ENCODE measurements at places on chromosomes 16 and 17. TPM values are rescaled to one million over a fixed set of nuclear protein-coding genes. Genes with fewer than 3 reads are reported as not detected.

DNA sequence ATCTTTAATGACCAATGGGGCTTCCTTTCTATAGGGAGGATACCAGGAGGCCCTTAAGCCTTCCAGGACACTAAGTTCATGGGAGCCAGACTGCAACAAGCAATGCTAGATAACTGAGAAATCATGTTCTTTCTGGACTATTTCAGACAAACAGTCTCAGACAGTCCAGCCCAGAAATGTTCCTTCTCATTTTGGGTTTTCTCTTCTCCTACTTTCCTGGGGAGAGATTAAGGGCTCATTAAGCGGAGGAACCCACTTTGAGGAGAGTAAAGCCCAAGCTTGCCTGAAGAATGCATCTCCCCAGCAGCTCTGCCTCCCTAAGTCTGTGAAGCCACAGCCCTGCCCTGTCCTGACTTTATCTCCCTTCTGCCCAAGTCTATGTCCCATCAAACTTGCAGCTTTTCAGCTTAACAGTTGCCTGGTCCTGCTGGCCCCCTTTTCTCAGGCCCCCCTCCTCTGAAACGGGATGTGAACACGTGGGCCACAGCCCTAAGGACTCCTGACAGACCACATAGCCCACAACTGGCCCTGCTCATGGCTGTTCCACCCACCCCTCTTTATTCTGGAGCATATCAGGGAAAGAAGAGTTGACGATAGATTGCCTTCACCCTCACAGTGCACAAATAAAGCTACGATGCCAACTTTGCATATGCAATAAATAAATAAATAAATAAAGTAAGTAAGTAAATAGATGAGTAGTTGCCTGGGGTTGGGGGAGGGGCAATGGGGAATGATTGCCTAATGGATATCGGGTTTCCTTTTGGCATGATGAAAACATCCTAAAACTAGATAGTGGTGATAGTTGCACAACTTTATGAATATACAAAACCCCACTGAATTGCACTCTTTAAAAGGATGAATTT lies 111.0 kb downstream of the N4BP1 start:
- DNase-seq: no peak

DNA sequence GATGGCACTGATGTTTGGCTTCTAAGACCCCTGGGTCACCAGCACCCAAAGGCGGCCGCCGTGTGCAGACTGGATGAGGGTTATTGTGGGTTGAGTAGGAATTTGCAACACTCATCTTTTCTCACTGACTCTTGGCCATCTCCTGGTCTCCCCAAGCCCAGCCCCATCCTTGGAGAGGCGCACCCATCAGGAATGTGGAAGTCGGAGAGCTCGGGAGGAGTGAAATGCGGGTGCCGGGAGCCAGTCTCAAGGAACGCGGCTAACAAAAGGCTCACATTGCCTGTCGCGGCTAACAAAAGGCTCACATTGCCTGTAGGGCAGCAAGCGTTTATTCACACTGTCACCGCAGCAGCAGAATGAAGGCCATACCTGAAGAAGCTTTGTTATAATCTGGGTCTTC lies 248.6 kb downstream of the FOXL1 start:
- no peak for DNase-seq

GRCh38 chr17:82232876-82233785 lies 4.3 kb downstream of the SLC16A3 start:
- DNase-seq: no peak

DNA sequence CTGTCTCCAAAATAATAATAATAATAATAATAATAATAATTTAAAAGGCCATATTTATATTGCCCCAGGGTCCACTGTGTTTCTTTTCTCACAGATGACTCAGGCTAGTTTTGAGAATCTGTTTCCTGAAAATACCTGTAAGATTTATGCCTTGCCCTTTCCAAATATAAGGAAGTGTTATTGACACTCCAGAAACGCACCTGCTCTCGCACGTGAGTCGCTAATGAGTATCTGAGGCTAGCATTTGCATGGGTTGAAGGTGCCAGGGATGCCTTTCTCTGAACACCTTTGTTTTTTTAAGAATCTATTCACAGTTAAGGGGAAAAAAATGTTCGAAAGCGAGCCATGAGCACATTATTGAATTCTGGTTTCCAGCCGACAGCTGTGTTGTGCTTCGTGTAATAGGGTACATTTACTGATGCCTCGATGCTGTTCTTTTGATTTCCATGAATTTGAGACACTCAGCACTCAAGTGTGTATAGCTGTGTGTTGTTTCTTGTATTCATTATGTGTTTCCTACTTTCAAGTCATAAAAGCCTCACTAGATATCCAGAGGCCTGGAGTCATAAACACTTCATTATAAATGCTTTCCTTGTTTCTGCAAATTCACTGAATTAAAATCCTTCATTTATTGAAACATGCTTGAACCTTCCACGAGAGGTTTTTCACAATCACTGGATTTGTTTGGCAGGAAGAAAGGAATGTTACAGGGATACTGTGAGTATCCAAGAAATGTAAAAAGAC lies 45.0 kb upstream of the NOL11 start:
- DNase-seq: no peak

- DNase-seq: no peak
These were observed 13.1 kb downstream of the USP7 start for GRCh38 chr16:8950580-8951077.

- DNase-seq: peak; percentile 98
These were observed 83.5 kb upstream of the TNRC6A start for GRCh38 chr16:24645739-24646645.

DNA sequence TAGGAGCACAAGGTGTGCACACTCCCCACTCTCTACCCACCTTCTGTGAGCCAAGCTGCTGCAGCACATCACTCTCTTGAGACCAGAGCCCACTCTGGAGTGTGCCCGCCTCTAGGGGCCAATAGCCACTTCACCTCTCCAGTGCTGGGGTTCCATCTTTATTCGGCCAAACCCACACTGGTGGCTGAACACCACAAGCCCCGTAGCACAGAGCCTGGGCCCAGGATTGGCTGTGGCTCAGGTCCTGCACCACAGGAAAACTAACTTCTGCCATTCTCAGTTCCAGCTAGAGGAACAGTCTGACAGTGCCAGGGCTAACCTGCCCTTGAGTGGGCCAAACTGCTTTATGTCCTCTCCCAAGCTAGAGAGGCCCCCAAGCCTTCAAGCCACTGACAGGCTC lies 111.0 kb upstream of the TOX3 start:
- no peak for DNase-seq

DNA sequence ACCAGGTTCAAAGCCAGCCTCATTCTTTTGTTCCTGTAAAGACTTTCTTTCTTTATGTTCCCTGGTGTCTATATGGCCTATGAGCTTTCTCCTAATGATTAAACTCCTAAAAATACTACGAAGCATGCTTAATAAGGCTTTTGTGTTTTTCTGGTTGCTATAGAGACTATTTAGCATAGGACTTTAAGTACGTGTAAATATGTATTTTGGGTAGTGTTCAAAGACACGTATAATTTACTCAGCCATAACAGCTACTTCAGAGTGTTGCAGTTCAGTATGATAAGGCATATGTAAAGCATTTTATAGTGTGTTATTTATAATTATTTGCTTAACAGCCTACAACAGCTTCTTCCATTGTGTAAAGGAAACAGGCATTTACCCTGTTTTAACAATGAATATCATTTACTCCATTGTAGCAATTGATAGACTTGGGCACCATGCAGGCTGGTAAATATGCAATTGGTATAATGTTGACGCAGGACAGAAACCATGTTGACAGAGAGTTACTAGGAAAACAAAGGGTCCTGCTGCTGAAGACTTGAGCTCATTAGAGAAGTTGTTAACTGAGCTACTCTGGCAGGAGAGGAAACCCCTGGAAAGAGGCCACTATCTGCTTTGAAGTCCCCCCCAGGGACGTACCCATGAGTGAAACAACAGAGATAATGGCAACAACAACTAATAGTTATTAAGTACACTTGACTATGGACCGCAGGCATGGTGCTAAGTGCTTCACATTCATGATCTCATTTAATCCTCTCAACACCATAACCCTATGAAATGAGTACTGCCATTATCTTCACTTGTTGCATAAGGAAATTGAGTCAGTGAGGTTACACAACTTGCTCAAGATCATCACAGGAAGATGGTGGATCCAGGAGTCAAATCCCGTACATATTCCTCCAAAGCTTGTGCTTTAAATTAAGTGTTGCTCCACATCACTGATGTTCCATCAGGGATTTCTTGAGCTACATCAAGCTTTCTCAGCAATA lies 342.2 kb upstream of the DYNLRB2 start:
- DNase-seq: no peak

- no peak for DNase-seq
These were observed 254.2 kb downstream of the CBLN1 start for GRCh38 chr16:49027420-49027819.

DNA sequence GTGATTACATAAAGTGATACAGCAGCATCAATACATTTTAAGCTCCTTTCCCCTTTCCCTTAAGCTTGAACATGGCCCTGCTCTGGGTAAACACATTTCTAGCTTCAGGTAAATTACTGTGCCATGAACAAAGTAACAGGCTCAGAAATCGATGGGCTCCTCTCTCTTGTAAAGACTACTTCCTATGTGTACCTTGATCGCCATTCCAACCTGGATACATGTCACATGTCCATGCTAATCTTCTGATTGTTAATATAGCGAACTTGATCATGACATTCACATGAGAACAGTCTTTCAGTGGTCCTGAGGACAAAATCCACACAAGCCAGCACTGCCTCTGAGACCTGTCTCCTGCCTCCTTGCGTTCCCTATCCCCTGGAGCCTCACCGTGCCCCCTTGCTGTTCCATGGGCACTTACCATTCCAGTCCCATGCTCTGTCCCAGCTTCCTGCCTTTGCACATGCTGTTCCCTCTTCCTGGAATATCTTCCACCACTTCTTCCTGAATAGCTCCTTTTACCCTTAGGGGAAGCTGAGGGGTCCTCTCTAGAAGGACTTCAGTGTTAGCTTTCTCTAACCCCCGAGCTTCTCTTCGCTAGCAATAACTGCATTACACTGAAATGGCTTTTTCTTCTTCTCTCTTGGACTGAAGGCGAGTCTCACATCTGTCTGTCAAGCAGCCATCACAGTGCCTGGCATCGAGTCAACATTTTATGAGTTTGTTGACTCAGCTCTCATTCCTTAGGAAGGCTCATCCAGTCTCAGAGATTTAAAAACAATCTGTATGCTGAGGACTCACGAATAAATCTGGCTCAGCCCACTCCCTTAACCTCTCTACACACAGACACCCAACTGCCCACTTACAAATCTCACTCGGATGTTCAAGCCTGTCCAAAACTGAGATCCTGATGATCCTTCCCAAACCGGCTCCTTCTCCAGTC lies 93.3 kb downstream of the ASIC2 start:
- DNase-seq: peak; percentile 27

GRCh38 chr17:39325528-39326240 lies 75.7 kb downstream of the FBXL20 start:
- DNase-seq: no peak

- no peak for DNase-seq
These were observed 6.6 kb upstream of the BMERB1 start for GRCh38 chr16:15427648-15428239.

- no peak for DNase-seq
These were observed 39.8 kb upstream of the MYLK3 start for GRCh38 chr16:46787909-46788308.

GRCh38 chr17:76085731-76086366 lies 6.9 kb downstream of the ZACN start:
- DNase-seq: no peak

- no peak for DNase-seq
These were observed 185.5 kb downstream of the RBFOX1 start for GRCh38 chr16:7518158-7518557.

GRCh38 chr17:58446086-58446485 lies 28.8 kb upstream of the RNF43 start:
- no peak for DNase-seq

DNA sequence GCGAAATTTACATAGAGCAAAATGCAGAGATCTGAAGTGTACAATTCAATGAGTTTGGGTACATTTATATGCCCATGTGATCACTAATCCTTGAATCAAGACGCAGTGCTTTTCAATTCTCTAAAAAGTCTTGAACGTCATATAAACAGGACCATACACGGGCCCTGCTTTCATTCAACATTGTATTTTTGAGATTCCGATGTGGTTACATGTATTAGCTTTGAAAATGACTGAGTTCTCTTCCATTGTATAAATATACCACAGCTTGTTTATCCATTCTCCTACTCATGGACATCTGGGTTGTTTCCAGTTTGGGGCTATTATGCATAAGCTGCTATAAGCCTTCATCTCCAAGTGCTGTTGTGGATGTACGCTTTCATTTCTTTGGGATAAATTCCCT lies 45.5 kb downstream of the ZCCHC14 start:
- no peak for DNase-seq

- DNase-seq: no peak
These were observed 2.1 kb downstream of the ACD start for GRCh38 chr16:67657751-67658518.

GRCh38 chr17:48176471-48176855 lies 68.9 kb downstream of the SNX11 start:
- DNase-seq: no peak

GRCh38 chr17:74480290-74480689 lies 13.9 kb downstream of the CD300A start:
- DNase-seq: no peak

DNA sequence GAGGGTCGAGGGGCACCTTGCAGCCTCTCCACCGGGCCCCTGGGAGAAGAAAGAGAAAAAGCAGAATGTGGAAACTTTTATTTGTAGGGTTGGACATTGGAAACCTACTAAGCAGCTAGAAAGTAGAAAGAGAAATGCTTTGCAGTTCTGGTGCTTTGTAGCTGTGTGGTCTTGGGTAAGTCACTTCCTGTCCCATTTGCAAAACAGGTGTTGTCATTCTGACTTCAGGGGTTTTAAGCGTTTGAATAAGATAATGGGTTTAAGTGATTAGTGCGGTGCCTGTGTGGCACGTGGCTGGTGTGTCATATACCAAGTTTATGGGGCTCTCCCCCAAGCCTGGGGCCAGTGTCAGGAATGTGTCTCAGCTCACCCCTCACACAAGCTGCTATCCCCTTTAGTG lies 1.6 kb downstream of the CA4 start:
- no peak for DNase-seq

- DNase-seq: no peak
These were observed 11.0 kb downstream of the P3H4 start for GRCh38 chr17:41800601-41801373.

TCF25 gene
- total RNA-seq: 144 TPM

LLGL2 gene
- 201 TPM for total RNA-seq

BPTF gene
- 51.1 TPM for total RNA-seq

KRT9 gene
- total RNA-seq: not detected

HOXB3 gene
- 127 TPM for total RNA-seq

TMED6 gene
- total RNA-seq: 0.36 TPM

ITGAD gene
- total RNA-seq: not detected

NPW gene
- total RNA-seq: 15.3 TPM

AATK gene
- 3.7 TPM for total RNA-seq

TNS4 gene
- not detected for total RNA-seq

MMP28 gene
- total RNA-seq: 1.6 TPM

CLDN7 gene
- 43.1 TPM for total RNA-seq

KANSL1 gene
- 55.5 TPM for total RNA-seq

Data from Panc1 (cell line).